ENCODE measurements at places on chromosomes 2 and 18.

GRCh38 chr2:161592713-161593112 lies 31.5 kb upstream of the SLC4A10 start:
- DNase-seq, result no peak

- no peak for DNase-seq
Measured at GRCh38 chr2:240948086-240948485, 42.0 kb downstream of the CROCC2 start.

DNA sequence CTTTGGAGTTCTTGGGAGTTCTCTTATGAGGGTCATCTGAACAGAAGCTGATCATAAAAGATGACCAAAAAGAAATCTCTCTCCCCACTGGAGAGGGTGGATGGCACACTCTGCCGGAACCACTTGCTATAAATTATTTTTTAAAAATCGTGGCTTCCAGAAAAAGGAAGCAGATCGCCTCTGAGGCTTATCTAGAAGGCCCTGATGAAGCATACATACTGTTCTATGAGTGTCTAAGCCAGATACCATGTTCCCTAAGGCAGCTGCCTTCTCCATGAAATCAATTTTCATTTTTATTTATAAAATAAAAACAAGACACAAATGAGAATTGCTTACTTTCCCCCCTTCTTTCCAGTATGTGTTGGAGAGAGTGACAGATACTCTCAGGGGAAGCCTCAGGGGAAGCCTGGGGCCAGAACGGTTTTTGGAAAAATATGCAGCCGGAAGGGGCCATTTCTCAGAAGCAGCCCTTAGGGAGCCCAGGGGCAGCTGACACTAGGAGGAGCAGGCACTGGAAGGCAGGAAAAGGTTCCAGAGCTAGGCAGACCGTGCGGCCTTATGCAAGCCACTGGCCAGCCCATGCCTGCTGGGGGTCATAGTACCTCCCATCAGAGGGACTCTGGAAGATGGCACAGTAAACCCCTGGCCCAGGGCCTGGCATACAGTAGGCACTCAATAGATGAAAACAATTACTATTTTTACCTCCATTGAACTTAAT lies 130.6 kb downstream of the CABLES1 start:
- DNase-seq, result no peak

- no peak for DNase-seq
Measured at GRCh38 chr2:176115883-176116813, at the start of gene HOXD10. TSS of gene HOXD10 (plus strand) at chr2:176116778. CDS start at chr2:176116834, 56 bp downstream.

DNA sequence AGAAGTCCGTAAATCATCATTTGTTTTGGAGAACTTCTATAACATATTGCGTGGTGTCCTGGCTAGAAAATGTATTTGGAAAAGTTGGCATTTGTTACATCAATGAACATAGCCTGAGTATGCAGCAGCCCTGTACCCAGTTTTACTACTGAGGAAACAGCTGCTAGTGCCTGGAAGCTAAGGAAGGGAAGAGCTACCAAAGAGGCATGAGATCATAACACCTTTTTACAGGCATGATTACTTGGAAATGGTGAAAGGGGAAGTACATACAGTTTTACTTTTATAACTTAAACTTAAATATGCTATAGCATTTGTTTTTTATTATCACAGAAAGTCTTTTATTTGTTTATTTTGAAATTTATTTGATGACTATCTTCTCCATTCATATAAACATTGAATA lies 128.4 kb upstream of the MC4R start:
- no peak for DNase-seq

DNA sequence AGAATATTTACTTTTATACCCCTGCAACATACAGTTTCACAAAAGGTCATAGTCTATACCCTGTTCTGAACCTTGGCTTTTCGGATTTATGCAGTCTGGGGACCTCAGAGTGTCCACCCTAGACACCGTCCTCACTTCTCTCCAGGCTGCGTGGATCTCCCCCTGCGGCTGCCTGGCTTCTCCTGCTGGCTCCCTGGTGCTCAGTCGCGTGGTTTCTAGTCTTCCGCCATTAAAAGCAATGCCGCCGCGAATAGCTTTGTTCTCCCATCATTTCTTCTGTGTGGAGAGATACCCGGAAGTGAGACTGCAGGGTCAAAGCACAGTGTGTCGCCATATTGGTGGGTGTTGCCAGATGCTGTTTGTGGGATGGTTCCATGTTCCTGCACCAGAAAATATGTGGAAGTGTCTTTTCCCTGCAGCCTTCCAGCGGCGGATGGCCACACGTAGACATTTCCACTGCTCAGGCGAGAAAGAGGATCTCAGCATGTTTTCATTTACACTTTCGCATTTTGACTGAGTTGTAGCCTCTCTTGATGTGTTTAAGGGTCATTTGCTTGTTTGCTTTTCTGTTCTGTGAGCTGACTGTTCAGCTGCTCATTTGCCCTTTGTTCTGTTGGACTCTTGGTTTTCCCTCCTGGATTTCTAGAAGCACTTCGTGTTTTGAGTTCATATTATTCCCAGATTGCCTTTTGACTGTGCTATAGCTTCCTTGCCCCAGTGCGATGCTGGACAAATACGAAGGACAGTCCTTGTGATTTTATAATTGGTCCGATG lies 22.9 kb upstream of the ASB1 start:
- no peak for DNase-seq

- DNase-seq, result no peak
Measured at GRCh38 chr2:124281541-124281940, 256.5 kb downstream of the CNTNAP5 start.

DNA sequence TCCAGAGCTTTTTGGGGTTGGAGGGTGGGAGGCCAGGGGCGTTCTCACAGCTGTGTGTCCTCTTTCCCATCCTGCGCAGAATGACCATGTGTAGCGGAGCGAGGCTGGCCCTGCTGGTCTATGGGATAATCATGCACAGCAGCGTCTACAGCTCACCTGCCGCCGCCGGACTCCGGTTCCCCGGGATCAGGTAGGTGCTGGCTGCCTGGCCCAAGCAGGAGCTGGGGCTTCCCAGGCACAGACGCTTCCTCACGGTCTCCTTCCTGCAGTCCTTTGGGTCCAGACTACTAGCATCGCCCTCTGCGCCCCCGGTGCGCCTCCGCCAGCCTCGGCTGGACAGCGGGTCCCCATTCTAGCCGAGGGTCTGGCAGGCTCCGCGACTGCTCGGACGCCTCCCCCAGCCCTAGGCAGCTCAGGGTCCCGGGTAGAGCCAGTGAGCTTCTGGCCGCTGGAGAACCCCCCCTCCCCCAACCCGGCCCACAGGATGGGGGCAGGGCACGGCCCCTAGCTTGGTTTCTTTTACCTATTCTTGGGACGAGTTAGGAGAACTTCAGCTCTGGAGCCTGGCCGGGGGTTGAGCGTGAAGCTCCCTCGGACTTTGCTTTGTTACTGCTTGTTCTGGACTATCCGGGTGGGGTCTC lies 756 bp downstream of the ADCYAP1 start:
- no peak for DNase-seq

- DNase-seq, result no peak
Measured at GRCh38 chr2:26691161-26691560, 1.4 kb upstream of the KCNK3 start.

- DNase-seq, result no peak
Measured at GRCh38 chr2:219072741-219073250, 12.1 kb upstream of the IHH start.

- no peak for DNase-seq
Measured at GRCh38 chr2:171547256-171547655, 25.0 kb downstream of the CYBRD1 start.

DNA sequence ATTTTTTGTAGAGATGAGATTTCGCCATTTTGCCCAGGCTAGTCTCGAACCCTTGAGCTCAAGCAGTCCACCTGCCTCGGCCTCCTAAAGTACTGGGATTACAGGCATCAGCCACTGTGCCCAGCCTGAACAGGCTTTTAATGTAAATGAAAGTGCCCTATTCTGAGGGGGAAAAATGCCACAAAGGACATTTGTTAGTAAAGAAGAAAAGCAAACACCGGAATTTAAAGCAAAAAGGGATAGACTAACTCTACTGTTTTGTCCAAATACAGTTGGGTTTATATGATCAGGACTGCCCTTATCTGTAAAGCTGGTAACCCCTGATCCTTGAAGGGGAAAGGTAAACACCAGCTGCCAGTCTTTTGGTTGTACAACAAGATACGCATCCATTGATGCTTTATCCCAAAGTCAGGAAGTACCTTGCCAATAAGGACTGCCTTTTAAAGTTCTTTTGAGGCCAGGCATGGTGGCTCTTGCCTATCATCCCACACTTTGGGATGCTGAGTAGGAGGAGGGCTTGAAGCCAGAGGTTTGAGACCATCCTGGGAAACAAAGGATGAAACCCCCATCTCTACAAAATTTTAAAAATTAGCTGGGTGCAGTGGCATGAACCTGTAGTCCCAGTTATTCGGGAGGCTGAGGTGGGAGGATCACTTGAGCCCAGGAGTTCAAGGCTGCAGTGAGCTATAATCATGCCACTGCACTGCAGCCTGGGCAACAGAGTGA lies 13.1 kb downstream of the CLEC4F start:
- no peak for DNase-seq

GRCh38 chr2:42474765-42475454 lies 18.9 kb downstream of the KCNG3 start:
- no peak for DNase-seq

DNA sequence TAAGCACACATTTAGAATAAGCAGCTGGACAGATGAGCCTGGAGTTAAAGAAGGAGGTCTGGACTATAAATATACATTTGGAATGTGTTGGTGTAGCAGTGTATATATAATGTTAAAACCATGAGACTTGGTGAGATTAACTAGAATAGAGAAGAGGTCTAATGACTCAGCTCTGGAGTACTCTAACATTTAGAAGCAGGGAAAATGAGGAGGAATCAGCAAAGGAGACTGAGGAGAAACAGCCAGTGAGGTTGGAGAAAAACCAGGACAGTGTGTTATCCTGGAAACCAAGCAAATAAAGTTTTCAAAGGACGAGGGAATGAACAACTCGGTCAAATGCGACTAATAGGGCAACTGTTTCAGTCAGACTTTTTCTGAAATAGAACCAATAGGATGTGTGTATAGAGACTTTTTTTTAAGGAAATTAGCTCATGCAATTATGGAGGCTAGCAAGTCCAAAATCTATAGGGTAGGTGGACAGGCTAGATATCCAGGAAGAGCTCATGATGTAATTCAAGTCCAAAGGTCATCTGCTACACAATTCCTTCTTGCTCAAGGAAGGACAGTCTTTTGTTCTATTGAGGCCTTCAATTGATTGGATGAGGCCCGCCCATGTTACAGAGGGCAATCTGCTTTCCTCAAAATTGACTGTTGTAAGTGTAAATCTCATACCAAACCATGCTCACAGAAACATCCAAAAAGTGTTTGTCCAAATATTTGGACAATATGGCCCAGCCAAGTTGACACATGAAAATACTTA lies 10.8 kb upstream of the SESTD1 start:
- no peak for DNase-seq

- no peak for DNase-seq
Measured at GRCh38 chr2:205752924-205753323, 70.6 kb downstream of the NRP2 start.

- no peak for DNase-seq
Measured at GRCh38 chr18:61589053-61589723, 256.0 kb downstream of the CDH20 start.

DNA sequence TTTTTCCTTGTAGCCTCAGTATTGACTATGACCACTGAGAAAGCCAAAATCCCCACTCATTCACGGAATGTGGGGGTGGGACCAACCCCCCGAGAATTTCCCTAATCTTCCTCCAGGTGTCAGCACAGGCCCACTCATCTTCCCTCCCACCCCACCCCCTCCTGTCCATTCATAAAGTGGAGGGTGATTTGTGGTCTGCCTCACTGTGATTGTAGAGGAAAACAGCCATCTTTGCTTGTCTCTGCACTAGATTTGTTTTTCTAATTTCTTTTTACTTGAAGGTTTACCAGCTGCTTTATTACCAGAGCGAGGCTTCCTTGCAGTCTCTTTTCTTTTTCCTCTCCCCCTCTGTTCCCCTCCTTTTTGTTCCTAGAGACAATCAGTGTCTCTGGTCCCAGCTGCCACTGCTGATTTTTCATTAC lies 171.8 kb downstream of the ICOS start:
- DNase-seq, result peak; percentile 11

- no peak for DNase-seq
Measured at GRCh38 chr2:127129937-127130336, 23.0 kb upstream of the BIN1 start.

DNA sequence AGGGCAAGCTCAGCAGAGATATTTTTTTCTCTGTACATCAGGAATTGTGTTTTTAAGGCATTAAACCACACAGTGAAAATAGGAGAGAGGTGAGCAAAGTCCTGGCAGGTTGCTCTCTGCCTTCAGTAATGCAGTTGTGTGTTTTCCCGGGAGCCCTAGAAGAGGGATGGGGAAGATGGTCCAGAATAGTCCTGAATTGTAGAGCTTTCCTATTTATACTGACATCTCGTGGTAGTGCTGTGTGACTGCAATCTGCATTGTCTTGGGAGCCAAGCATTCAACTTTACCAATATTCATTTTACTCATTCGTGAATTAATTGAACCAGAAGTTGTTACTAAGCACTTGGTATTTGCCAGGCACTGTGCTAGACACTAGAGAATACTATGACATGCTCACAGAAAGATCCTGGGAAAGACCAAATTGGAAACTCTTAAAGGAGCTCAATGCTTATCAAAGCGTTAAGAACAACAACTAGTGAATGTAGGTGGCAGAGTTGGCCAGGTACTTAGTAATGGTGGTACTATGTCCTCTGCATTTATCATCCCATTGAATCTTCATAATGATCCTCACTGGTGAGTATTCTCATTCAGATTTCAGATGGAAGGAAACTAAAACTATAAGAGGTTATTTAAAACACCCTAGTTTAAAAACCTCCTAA lies 214.6 kb downstream of the TRIB2 start:
- DNase-seq, result peak; percentile 3

DNA sequence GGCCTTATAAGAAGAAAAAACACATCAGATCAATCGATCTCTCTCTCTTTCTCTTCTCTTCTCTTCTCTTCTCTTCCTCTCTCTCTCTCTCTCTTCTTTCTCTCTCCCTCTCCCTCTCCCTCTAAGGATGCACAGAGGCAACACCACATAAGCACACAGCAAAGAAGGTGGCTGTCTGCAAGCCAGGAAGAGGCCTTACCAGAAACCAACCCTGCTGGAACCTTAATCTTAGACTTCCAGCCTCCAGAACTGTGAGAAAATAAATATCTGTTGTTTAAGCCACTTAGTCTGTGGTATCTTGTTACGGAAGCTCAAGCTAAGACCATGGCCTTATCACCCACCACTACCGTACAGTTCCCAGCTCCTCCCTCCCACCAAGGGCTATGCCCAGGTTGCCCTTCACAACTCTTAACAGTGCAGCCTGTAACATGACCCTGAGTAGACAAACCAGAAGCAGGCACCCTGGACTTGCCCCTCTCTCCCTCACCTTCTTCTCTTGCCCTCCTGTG lies 25.2 kb upstream of the TMEM237 start:
- DNase-seq, result no peak

- DNase-seq, result no peak
Measured at GRCh38 chr2:103009871-103010270, 248.0 kb downstream of the TMEM182 start.

DNA sequence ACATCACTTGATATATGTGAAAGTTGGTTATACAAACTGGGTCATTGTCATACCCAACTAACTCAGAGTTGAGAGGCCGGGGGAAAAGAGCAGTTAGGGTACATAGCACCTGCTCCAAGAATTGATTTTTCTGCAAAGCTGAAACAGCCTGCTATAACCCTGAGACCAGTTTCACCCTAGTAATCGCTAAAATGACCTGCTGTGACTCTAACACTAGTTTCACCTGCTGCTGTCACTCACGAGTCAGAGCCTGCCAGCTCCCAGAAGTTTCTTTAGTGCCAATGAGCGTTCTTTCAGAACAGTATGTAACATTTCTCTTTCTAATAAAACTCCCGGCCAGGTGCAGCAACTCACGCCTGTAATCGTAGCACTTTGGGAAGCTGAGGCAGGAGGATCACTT lies 28.0 kb downstream of the SRSF7 start:
- DNase-seq, result no peak

- DNase-seq, result no peak
Measured at GRCh38 chr2:47561906-47562305, 158.9 kb downstream of the MSH2 start.
